ENCODE measurements at places on chromosomes 3 and 15.

- no peak for DNase-seq
Observed at GRCh38 chr3:21825684-21826083, 74.7 kb upstream of the ZNF385D start.

DNA sequence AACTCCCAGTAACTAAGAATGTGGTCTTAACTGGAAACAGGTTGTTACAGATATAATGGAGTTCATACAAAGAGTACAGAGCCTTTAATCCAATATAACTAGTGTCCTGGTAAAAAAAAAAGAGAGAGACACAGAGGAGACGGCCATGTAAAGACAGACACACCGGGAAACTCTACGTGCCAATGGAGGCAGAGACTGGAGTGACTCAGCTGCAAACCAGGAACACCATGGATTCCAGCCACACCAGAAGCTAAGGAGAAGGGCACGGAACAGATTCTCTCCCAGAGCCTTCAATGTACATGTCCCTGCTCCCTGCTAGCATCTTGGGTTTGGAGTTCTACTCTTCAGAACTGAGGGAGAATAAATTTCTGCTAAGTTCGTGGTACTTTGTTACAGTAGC lies 4.5 kb downstream of the RNF168 start:
- DNase-seq = no peak

- no peak for DNase-seq
Observed at GRCh38 chr3:9730657-9731205, 804 bp upstream of the BRPF1 start.

GRCh38 chr3:160695915-160696327 lies 19.0 kb downstream of the ARL14 start:
- no peak for DNase-seq

- DNase-seq = no peak
Observed at GRCh38 chr3:73602170-73602569, 22.6 kb downstream of the PDZRN3 start.

GRCh38 chr3:179882292-179882691 lies 154.4 kb downstream of the PEX5L start:
- no peak for DNase-seq

GRCh38 chr15:31326875-31327668 lies 437 bp downstream of the KLF13 start:
- DNase-seq = no peak

GRCh38 chr3:188059351-188059750 lies 94.6 kb upstream of the LPP start:
- DNase-seq = no peak

DNA sequence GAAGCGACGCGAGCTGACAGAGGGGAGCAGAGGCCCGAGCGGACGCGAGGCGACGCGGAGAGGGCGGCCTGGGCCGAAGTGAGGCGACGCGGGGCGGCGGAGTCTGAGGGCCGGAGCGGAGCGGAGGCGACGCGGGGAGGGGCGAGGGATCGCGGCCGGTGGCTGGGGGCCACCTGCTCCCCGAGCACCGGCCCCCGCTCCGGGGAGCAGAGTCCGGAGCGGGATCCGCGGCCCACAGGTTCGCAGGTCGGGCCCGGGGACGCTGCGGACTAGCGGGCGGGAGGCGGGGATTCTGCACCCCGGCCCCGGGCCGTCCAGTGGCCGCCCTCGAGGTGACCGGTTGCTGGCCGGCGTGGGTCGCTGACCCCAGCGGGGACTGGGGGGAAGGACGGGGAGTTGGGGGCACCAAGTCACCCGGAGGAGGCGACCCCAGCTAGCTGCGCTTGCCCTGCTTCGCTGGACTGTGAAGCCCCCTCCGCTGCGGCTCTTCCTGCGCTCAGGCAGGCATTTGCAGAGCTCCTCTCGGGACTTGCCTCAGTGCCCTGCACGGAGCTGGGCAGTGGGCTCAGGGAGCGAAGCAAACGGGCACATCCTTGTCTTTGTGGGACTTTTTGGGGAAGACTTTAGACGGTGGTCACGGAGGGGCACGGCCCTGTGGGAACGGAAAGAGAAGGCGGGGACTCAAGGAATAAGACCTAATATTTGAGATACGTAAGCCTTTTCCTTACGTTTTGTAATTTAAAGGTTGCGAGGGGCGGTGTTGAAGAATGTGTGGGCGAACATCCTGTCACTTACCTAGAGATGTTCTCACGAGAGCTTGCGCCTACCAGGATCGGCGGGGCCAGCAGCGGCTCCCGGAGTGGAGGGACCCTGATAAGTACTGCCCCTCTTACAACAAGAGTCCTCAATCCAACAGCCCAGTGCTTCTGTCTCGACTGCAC lies 566 bp downstream of the HMCES start:
- no peak for DNase-seq

GRCh38 chr3:134486577-134487041 lies 752 bp downstream of the CEP63 start:
- DNase-seq = peak; percentile 13

DNA sequence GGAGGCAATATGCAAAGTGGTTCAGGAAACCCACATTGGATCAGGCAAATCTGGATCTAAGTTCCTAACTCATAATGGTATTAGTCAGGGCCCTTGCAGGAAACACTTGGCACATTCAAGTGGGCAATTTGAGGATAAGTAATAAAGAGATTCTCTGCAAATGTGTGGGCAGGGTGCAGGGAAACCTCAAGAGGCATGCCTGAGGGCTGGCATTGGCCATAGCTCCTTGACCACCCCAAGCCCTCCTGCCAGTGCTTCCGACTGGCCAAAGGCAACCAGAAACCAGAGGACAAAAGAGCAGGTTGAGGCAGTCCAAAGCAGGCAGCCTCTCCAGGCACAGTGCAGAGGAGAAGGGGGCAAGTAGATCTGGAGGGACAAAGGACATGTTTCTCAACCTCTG lies 130.8 kb upstream of the SNTN start:
- DNase-seq = no peak

DNA sequence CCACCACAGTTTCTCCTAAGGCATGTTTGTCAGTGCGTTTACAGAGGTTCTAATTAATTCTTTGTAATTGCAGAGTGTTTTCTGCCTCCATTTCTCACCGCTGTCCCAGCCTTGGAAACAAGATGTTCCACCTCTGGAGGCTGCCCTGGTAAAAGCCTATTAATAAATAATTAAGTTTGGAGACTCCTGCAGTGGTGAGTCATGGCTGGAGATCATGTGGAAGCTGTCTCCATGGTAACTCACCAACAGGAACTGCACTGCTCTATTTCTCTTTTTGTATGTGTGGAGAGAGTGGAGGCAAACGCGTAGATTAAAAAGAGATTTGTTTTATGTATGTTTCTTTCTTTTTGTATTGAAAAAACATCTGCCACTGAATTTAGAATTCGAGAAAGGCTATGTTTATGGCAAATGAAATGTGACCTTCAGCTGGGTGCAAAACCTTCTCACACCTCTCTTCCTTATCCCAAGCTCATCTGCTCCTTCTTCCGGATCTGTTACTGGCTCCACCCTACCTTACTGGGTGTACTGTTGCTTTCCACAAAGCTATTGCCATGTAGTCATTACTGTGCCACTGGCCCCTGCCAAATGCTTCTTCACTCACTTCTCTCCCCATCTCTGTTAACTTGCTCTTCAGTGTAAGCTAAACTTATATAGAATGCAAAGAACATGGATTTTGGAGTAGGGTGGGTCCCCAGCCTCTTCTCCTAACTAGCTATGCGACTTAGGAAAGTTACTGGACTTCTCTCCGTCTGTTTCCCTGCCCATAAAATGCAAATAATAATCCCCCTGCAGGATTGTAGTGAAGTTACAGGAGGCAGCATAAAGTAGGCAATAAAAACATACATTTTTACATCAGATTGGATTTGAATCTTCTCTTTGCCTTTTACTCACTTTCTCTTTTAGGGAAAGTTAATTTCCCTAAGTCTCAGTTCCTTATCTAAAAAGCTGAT lies 778.5 kb downstream of the NTRK3 start:
- DNase-seq = no peak

GRCh38 chr15:26182441-26182840 lies 319.3 kb upstream of the ATP10A start:
- DNase-seq = no peak

GRCh38 chr15:58264053-58264971 lies 126.1 kb downstream of the AQP9 start:
- no peak for DNase-seq

- no peak for DNase-seq
Observed at GRCh38 chr3:43256714-43257461, 29.5 kb upstream of the SNRK start.

GRCh38 chr15:80042568-80042967 lies 16.9 kb upstream of the ZFAND6 start:
- no peak for DNase-seq

DNA sequence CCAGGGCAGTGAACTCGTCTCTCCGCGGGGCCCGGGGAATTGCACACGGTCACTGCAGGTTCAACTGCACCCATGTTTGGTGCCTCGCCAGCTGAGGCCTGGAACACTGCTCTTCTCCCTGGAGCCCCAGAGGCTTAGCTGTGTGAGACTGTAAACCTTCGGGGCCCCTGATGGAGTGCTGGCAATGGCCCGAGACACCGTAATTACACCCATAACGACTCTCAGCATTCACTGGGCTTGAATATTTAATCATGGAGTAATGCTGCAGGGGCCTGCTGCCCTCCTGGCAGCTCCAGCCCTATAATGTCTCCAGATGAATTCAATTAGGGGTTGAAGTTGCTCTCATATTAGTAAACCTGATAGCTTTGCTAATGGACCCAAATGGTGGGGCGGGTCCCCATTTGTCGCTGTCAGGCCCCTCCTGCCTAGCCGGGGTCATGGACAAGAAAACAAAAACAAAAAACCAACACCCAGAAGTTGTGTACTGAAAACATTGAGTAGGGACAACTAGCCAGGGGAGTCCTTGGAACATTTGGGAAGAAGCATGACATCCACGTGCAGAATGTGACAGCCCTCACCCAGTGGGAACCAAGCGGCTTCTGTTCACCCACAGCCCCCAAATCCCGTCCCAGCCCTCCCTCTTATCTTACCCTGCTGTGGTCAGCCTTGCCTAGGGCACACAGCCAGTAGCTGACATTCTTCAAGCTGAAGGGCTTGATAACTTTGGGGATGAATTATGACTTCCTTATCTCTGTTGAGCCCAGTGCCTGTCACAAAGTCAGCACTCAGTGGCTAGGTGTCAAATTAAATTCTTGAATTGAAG lies 74.3 kb upstream of the SCN5A start:
- DNase-seq = no peak

DNA sequence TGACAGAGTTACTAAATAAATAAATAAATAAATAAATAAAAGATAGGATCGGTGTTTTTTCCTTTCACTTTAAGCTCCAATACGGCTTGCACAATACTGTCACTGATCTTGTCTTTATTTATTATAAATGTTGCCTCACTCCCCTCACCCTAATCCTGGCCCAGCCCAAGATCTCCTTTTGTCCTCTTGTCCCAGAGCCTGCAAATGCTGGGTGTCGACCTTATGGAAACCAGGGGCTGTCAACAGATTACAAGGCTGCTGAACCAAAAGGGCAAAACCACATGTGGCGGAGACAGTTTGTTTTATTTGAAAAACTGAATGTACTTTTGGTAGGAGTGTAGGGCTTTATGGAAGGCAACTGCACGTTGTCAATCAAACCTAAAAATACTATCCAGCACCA lies 75.9 kb downstream of the RFTN1 start:
- no peak for DNase-seq

- no peak for DNase-seq
Observed at GRCh38 chr3:192825216-192825615, 92.4 kb downstream of the MB21D2 start.

DNA sequence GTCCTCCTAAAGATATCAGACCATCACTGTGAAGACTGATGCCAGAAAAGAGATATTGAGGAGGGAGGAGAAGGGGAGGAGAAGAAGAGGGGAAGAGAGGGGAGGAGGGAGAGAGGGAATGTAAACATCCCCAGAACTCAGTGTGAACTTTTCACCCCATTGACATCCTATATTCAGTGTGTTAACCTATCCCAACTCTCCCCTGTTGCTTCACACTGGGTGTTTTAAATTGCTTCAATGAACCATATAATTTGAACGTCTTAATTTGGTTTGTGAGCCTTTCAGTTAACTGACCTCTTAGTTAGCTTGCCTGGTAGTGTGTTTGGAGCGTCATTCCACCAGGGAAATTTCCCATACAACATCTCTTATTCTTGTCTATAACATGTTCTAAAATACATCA lies 29.8 kb upstream of the PTPRG start:
- no peak for DNase-seq

- no peak for DNase-seq
Observed at GRCh38 chr3:62874711-62875557, at the start of gene CADPS. Gene CADPS, minus strand, starts transcription at chr3:62875416. Its CDS starts 387 bp downstream, at chr3:62875029.

- DNase-seq = no peak
Observed at GRCh38 chr3:26752466-26752865, 129.9 kb downstream of the LRRC3B start.

GRCh38 chr15:74541494-74542165 lies 610 bp downstream of the ARID3B start:
- peak; percentile 41 for DNase-seq

DNA sequence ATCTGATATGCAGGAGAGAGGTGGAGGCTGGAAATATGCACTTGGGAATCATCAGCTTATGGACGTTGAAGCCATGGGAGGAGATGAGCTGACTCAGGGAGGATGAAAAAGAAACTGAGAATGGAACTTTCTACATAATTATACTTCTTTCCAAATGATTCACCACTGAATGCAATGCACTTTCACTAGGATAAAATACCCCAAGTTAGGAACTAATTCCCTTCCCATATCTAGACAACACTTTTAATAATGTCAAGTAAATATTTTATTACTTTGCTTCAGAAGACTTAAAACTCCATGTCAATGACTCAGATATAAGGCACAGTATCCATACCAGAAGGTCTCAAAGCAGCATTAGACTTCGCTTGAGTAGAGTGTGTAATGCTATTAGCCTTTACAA lies 24.2 kb downstream of the NPTN start:
- no peak for DNase-seq

GRCh38 chr3:2908693-2909351 lies 201.4 kb downstream of the IL5RA start:
- DNase-seq = no peak

- no peak for DNase-seq
Observed at GRCh38 chr3:184872200-184872599, 60.2 kb downstream of the VPS8 start.

- no peak for DNase-seq
Observed at GRCh38 chr3:33174095-33174494, 44.5 kb downstream of the SUSD5 start.

GRCh38 chr15:46710401-46710960 lies 1006.8 kb upstream of the SEMA6D start:
- DNase-seq = no peak

DNA sequence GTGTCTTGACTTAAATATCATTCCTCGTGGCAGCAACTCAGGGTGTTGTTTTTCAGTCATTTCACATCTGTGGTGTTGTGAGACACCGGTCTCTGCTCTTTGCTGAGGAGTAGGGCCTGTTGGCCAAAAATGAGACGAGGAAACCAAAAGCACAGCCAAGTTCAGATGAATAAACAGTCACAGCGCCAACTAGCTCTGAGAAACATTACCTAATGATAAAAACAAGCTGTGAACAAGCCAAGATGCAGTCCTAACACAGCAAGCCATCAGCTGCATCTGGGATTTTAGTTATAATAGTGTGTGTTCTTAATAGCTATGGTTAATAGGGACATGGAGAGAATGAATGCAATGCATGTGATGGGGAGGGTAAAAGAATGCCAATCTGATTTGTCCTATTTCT lies 843.4 kb upstream of the DPPA4 start:
- no peak for DNase-seq

GRCh38 chr15:42727750-42728381 lies 9.1 kb downstream of the CDAN1 start:
- no peak for DNase-seq

GRCh38 chr3:89522155-89522554 lies 414.7 kb downstream of the EPHA3 start:
- no peak for DNase-seq

- DNase-seq = peak; percentile 85
Observed at GRCh38 chr3:128993461-128994172, at the start of gene CFAP92. Gene CFAP92, minus strand, starts transcription at chr3:128994076. Its CDS starts 772 bp downstream, at chr3:128993304.
